Esophagus muscularis mucosa (tissue), 4 donors: ENCODE measurements at places on chromosomes 3 and 15. TPM values are rescaled to one million over a fixed set of nuclear protein-coding genes. Genes with fewer than 3 reads are reported as not detected.
A peak's percentile ranks its signal among the peaks of the same experiment; 100 is the strongest.

The SLC22A13 gene
- not detected for total RNA-seq

The STRIT1 gene
- total RNA-seq, result not detected

The CCR3 gene
- not detected for total RNA-seq

The PRR20G gene
- not detected for total RNA-seq

- H3K4me1 ChIP-seq, result no peaks in the 10 kb centered on the region
- no peak overlapping the region for H3K27ac ChIP-seq
- no peaks in the 10 kb centered on the region for H3K27me3 ChIP-seq
- no peak overlapping the region for H3K4me3 ChIP-seq
- peak; percentile 66 for DNase-seq
- no peaks in the 10 kb centered on the region for H3K36me3 ChIP-seq
Measured at GRCh38 chr15:60137711-60138396, 133.7 kb downstream of the FOXB1 start.

- H3K27ac ChIP-seq, result peak overlapping the region; percentile 61
- no peak overlapping the region for H3K4me3 ChIP-seq
- peaks cover 64% of the 10 kb centered on the region for H3K4me1 ChIP-seq
- no peaks in the 10 kb centered on the region for H3K36me3 ChIP-seq
- H3K27me3 ChIP-seq, result no peaks in the 10 kb centered on the region
Measured at GRCh38 chr15:85527895-85528294, 147.5 kb downstream of the AKAP13 start.

DNA sequence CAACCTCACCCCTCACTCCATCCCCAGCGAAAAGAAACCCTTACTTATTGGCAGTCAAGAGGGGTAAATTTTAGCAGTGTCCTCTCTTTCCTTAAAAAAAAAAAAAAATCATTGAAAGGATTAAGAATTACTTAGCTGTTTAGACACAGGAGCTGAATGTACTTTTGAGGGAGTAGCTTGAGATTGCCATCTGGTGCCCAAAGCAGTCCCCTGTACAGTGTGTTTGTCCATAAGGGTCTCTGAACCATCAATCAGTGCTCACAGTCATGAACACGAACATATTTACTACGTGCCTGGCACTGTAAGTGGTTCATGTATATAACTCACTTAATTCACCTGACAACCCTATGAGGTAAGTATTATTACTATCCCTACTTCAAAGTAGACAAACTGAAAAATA, 463.5 kb downstream of the RAP2B start:
- no peak overlapping the region for H3K4me3 ChIP-seq
- DNase-seq, result no peak
- H3K36me3 ChIP-seq, result no peaks in the 10 kb centered on the region
- H3K27ac ChIP-seq, result no peak overlapping the region
- H3K4me1 ChIP-seq, result no peaks in the 10 kb centered on the region
- H3K27me3 ChIP-seq, result no peaks in the 10 kb centered on the region

DNA sequence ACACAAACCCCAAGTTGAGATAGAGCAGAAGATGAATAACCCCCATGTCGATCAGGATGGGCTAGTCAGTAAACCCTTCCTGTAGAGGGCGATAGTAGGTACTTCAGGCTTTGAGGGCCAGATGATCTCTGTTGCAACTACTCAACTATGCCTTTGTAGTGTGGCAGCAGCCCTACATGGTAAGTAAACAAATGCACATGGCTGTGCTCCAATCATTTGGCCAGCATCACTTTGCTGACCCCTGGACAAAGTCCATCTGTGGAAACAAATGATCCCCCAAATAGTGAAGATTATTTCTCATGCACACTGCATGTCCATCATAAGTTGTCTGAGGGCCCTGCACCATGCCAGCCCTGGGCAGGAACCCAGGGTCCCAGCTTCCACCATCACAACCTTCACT, 402.2 kb upstream of the PROK2 start:
- H3K27ac ChIP-seq, result no peak overlapping the region
- no peaks in the 10 kb centered on the region for H3K27me3 ChIP-seq
- no peaks in the 10 kb centered on the region for H3K4me1 ChIP-seq

DNA sequence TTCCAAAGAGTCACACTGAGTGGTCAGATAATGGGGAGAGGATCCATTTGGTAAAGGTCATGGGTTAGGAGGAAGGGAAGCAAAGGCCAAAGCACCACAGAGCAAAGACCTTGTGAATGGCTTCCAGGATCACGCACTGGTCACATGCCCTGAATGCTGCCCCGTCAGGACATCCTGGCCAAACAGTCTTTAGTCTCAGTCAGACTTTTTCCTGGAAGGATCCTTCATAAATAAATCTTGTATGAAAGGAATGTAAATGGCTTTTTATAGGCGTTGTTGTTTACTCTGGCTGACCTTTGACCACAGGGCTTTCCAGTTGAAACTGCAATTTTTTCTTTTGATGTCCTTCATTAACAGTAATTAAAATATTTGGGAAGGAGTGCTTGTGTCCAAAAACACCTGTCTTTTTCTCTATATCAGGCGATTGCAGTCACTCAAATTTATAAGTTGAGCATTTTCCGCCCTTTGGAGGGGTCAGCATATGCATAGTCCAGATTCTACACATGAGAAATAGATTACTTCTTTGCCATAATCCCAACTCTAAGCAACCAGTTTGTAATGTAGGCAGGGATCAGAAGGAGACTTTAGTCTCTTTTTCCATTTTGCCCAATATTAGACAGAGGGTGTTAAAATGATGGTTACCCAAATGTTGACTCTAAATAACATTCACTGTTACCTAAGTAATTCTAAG, 48.4 kb downstream of the CHAC1 start:
- no peak overlapping the region for H3K27ac ChIP-seq
- no peaks in the 10 kb centered on the region for H3K27me3 ChIP-seq
- H3K36me3 ChIP-seq, result peaks cover 60% of the 10 kb centered on the region
- peaks cover 8% of the 10 kb centered on the region for H3K4me1 ChIP-seq
- H3K4me3 ChIP-seq, result no peak overlapping the region
- DNase-seq, result no peak

DNA sequence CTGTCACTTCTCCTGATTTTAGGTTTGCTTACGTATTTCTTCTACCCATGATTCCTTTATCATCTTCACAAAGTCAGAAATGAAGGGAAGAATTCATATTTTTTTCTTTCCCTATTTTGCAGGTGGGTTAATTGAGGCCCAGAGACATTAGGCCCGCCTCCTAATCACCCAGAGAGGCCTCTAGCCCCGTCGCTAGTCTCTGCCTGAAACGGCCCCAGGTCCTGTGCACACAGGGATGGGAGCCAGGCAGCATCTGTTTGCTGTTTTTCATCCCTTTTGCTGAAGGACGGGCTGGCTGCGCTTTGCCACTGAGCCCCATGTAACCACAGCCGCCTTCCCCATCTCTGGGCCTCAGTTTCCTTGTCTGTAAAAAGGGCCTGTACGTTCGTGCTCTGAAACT, 135.9 kb downstream of the FBLN2 start:
- H3K4me1 ChIP-seq, result no peaks in the 10 kb centered on the region
- no peak overlapping the region for H3K4me3 ChIP-seq

DNA sequence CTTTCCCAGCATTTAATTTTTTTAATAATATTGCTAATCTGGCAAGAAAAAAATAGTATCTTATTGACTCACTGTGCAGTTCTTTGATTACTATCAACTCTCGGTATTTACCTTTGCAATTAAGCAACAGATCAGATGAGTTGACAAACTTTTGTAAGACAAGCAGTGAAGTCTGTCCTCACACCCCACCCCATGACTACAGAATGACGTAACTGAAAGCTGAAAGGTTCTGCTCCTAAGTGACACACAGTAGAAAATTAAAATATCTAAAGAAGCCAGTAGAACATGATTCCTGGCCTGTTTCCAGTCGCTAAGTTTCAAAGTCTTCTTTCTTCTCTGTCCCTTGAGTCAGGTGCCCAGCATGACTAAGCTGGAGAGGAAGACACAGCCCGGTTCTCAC, 135.5 kb downstream of the STT3B start:
- no peak overlapping the region for H3K27ac ChIP-seq
- no peaks in the 10 kb centered on the region for H3K4me1 ChIP-seq
- no peaks in the 10 kb centered on the region for H3K36me3 ChIP-seq
- DNase-seq, result no peak

- peak overlapping the region; percentile 87 for H3K27ac ChIP-seq
- H3K27me3 ChIP-seq, result no peaks in the 10 kb centered on the region
- H3K4me1 ChIP-seq, result peaks cover 14% of the 10 kb centered on the region
- no peaks in the 10 kb centered on the region for H3K36me3 ChIP-seq
Measured at GRCh38 chr15:45279024-45279698, 27.1 kb downstream of the SLC28A2 start.

- no peak for DNase-seq
- no peak overlapping the region for H3K27ac ChIP-seq
- no peaks in the 10 kb centered on the region for H3K4me1 ChIP-seq
- H3K36me3 ChIP-seq, result no peaks in the 10 kb centered on the region
- no peak overlapping the region for H3K4me3 ChIP-seq
Measured at GRCh38 chr3:182364723-182365650, 428.3 kb upstream of the ATP11B start.

DNA sequence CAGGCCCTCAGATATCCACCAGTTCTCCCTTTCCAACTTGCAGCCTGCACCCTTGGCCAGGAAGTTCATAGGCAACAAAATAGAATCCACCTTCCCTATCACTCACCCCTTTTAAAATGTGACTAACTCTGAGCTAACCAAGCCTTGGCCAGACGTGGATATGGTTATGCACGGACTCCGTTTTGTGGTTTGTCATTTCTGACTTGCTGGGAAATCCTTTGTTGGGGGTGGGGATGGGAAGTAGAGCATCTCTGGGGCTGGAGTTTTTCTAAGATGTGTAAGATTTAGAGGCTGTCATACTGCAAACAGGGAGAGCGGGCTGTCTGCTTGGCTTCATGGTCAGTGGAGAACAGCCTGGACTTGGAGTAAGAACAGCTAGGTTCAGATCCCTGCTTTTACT, 62.6 kb downstream of the SMAD3 start:
- H3K36me3 ChIP-seq, result no peaks in the 10 kb centered on the region
- H3K4me3 ChIP-seq, result no peak overlapping the region
- peaks cover 87% of the 10 kb centered on the region for H3K4me1 ChIP-seq
- peak overlapping the region; percentile 90 for H3K27ac ChIP-seq

- H3K27me3 ChIP-seq, result no peaks in the 10 kb centered on the region
- no peak for DNase-seq
- peaks cover 99% of the 10 kb centered on the region for H3K4me1 ChIP-seq
- peak overlapping the region; percentile 37 for H3K27ac ChIP-seq
- H3K4me3 ChIP-seq, result no peak overlapping the region
Measured at GRCh38 chr3:30622047-30622545, 15.7 kb downstream of the TGFBR2 start.
